ENCODE measurements at places on chromosomes 7 and 10.

DNA sequence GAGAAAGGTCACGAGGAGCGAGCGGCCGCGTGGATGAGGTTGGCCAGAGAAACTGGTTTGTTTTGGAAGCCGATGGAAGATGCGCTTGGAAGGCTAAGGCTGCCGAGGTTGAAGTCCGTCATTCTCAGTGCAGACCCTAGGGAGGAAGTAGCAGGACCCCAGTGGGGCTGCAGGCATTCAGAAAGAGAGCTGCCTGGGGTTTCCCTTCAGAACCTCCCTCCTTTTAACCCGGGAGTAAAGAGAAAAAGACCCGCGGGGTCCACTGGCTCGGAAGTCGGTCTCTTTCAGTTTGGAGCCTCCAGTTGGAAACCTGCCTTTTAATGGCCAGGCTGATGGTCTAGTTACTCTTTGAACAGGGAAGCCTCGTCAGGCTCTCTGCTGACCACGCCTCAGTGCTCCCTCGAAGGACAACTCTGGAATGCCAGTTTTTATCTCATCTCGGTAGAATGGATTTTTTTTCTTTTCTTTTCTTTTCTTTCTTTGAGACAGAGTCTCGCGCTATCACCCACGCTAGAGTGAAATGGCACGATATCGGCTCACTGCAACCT lies 188.6 kb downstream of the CUX1 start:
- DNase-seq, result no peak

- DNase-seq, result no peak
Measured at GRCh38 chr7:73978661-73979563, 49.1 kb upstream of the ELN start.

DNA sequence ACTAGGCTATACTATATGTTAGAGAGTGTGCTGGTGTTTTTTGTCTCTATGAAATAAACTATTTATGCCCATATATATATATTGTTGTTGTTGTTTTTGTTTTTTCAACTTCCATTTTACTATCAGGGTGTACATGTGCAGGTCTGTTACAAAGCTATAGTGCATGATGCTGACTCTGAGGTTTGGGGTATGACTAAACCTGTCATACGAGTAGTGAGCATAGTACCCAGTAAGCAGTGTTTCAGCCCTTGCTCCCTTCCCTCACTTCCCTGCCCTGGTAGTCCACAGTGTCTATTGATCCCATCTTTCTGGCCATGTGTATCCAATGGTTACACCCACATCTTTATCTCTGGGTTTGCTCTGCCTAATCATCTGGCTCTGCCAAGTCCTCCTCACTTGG lies 101.8 kb downstream of the FAS start:
- no peak for DNase-seq

DNA sequence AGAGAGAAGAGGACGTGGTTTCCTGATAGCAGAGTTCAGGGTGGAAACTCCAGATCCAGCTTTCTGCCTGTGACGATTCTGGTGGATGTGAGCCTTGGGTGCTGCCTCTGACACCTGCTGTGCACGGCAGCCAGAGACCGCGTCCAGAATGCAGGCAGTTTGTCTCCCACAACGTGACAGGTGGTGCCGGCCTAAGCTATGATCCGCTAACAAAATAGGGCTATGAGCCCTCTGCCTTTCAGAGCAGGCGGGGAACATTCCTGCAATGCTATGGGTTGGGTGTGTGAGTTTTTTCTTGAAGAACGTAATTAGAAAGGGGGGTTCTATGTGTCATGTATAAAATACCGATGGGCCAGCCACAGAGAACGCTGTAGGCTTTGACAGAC lies 297.3 kb upstream of the PRKCQ start:
- no peak for DNase-seq

- no peak for DNase-seq
Measured at GRCh38 chr7:98855610-98856422, 14.0 kb downstream of the TMEM130 start.

DNA sequence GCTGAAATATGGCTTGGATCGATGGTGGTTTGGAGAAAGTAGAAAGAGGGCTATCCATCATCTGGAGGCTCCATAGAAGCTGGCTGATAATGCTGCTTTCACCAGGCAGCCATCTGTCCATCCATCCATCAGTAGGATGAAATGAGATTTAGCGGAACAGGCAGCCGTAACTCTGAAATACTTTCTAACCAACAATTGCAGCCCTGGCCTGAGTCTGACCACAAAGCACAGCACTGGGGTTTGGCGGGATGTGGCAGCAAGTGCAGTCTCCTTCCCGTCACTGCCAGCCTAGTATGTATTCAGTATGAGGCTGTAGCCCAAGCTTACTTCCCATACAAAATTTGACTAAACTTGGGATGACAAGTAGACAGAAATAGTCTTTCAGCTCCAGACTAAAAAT lies 38.0 kb downstream of the R3HCC1L start:
- no peak for DNase-seq

DNA sequence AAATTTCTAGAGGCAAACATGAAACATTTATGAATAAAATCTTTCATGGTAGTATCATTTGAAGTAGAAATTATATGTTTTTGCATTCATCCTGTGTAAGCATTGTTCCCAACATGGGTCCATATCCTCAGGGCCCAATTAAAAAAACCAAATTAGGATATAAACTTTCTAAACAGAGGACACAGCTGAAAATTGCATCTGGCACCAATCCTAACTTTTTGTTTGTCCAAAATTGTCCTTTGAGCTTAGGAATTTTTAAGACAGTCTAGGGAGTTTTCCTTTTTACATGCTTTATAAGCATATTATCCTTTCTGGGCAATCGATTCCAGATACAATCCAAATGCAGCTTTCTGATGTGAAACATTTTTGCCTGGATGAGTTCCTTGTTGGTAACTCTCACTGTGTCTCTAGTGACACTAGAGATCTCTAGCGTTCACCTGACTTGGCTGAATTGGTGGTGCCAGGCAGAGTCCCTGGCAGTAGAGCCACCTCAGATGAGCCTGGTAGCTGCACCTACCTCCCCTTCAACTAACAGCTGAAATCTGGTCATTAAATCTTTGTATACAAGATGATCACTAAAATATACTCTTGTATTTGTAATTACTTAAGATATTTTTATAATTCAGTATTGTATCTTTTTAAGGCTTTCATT lies 137.6 kb upstream of the SAMD8 start:
- DNase-seq, result no peak

DNA sequence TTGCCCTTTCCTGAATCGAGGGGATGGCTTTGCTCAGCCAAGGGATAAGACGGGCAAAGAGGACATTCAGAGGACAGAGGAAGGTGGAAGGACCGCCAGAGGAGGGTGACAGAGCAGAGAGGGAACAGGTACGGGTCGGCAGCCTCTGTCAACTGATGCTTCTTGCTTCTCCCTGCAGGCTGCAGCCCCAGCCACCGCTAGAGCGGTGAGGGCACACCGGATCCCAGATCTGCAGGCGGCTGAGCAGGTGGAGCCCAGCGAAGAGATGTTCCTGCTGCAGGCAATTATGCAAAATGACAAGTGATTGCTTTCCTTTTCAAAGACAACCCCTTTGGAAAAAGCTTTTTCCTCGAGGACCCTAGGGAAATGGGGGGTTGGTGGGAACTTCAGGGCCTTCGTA lies 181.9 kb upstream of the ANKRD30A start:
- DNase-seq, result no peak

DNA sequence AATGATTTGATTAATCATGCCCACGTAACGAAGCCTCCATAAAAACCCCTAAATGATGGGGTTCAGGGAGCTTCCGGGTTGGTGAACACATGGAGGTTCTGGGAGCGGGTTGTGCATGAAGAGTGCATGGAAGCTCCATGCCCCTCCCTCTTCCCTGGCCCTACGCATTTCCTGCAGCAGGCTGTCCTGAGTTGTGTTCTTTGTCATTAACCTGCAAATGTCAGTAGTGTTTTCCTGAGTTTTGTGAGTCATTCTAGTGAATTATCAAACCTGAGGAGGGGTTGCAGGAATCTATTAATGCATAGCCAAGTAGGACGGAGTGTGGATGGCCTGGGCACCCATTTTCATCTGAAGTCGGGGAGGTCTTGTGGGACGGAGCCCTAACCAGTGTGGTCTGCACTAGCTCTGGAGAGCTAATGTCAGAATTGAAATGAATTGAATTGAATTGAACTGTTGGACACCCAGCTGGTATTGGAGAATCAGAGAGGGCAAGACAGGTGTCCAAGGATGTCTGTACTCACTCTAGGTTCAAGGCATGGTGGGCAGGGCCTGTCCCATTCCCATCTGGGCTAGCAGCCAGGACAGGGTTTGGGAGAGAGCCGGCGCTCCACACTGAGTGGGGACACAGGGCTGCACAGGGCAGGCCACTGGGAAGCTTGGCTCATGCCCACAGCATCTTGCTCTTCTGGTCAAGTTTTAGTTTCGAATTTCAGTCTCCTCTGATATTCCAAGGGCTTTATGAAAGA lies 22.3 kb upstream of the ARHGAP22 start:
- DNase-seq, result no peak

DNA sequence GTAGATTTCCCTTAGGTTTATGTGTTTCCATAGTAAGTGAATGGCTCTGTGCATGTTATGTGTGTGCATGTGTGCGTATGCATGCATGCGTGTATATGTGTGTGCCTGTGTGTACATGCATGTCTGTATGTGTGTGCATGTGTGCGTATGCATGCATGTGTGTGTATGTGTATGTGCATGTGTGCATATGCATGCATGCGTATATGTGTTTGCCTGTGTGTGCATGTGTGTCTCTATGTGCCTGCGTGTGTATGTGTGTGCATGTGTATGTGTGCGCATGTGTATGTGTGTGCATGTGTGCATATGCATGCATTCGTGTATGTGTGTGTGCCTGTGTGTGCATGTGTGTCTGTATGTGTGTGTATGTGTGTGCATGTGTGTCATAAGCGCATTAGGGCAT lies 98.8 kb upstream of the AGBL3 start:
- no peak for DNase-seq

DNA sequence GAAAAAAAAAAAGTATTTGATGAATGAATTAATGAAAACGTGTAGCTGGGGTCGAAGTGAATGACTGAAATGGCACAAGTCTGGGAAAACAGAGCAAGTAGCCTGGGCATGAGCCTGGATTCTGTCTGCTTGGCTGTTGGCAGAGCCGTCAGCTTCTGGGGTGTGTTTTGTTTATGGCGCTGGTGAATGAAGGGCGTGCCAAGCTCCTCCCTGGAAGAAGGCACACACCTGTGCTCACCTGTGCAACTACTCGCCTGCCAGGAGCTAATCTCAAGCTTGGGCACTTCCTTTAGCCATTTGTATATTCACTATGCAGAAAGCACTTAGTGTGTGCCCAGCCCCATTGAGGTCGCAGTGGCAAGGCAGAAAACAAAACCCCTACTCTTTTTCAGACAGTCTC lies 74.1 kb downstream of the GTF2IRD1 start:
- DNase-seq, result no peak

GRCh38 chr7:42082144-42082543 lies 154.9 kb downstream of the GLI3 start:
- DNase-seq, result no peak

GRCh38 chr7:65251851-65252620 lies 121.6 kb upstream of the ZNF92 start:
- DNase-seq, result no peak

DNA sequence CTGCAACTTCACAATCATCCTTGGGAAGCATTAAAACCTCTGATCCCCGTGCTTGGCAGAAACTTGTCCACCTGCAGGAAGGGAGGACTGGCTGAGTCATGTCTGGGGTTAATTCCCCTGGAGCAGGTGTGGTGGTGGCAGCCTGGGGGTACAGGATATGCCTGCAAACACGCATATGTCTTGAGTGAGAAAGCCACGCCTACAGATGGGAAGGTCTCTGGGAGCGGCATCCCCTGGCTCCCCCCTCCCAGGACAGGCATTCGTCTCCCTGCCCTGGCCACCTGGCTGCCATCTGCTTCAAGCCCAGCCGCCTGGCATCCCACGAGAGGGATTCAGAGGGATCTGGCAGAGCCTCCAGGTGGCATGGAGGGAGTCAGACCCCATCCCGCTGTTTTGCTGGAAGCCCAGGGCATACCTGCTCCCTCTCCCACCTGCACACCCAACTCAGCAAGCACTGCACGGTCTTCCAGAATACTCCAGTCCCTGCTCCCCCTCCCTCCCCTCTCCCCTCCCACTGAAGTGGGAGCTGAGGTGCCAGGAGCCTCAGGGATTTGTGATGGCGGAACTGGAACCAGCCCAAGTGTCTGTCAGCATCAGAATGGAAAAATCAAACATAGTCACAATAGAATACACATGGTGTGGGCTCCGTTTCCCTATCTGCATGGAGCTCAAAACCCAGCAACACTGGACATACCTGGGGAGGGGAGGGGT lies 61.0 kb downstream of the CAMK2B start:
- no peak for DNase-seq

GRCh38 chr7:120402079-120402767 lies 129.2 kb downstream of the KCND2 start:
- DNase-seq, result no peak

DNA sequence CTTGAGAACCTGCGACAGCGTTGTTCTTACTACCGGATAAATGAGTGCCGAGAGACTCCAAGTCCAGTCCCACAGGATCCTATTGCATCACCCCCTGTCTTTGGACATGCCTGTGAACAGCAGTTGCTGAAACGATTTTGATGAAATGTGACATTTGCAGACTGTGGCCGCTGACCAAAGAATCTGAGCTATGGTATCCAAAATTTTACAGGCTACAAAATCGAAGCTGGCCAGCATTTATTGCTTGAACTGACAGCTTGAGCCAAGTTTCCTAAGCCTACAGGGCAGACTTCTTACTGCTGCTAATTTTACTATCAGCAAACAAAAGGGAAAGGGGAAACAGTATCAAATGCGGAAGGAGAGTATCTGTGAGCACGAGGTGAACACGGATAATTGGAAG lies 12.1 kb upstream of the NPVF start:
- no peak for DNase-seq

DNA sequence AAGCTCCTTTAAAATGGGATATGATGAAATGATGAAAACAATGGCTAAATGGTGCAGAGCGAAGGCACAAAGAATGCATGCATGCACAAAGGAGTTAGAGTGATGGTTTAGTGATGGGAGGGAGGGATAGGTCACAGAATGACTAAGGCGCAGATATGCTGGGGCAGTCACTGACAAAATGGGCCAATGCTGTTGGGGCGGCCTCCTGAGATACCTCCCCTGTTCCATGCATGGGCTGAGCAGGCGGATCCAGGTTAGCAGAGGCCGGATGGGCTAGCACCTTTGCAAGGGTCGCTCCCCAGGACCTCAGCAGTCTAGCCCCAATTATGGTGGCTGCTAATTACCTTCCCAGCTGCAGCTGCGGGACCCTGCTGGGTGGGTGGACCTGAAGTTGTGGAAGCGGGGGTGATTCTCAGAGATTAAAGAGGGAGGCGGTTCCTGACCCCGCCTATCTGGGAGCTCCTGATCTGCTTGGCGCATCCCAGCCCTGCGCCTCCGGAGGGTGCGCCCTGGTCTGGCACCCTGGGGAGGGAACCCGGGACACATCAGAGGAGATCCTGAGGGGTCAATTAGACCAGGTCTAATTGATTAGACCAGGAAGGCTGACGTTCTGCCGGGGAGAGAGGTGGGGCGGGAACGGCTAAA lies 175.0 kb downstream of the CYP26A1 start:
- no peak for DNase-seq

- no peak for DNase-seq
Measured at GRCh38 chr10:14318007-14318406, 12.7 kb downstream of the FRMD4A start.

DNA sequence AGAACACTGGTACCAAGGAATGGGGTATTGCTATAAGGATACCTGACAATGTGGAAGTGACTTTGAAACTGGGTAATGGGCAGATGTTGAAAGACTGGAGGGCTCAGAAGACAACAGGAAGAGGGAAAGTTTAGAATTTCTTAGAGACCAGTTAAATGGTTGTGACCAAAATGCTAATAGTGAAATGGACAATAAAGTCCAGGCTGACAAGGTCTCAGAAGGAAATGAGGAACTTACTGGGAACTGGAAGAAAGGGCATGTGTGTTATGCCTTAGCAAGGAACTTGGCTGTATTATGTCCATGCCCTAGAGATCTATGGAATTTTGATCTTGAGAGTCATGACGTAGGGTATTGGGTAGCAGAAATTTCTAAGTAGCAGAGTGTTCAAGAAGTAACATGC lies 38.0 kb downstream of the FAM149B1 start:
- no peak for DNase-seq

All from C1 segment of cervical spinal cord (tissue), 14 donors.